Omental fat pad (tissue), 4 donors: ENCODE measurements at places on chromosomes 12 and 14. TPM values are rescaled to one million over a fixed set of nuclear protein-coding genes. Genes with fewer than 3 reads are reported as not detected.

Gene INHBC
- not detected for total RNA-seq

Gene EFS
- 15.8 TPM for total RNA-seq

Gene TMEM52B
- not detected for total RNA-seq

Gene RGS6
- total RNA-seq: 6.6 TPM

Gene TIGAR
- total RNA-seq: 5.8 TPM

Gene KRT82
- total RNA-seq: not detected

Gene DLGAP5
- total RNA-seq: 0.19 TPM

Gene SPX
- 0.95 TPM for total RNA-seq

Gene C12orf60
- total RNA-seq: not detected

Gene CISTR
- not detected for total RNA-seq

Gene PLEKHD1
- 0.19 TPM for total RNA-seq
